T-cell (primary cell): ENCODE measurements at places on chromosomes 6 and 20. TPM values are rescaled to one million over a fixed set of nuclear protein-coding genes. Genes with fewer than 3 reads are reported as not detected.

The DNAH8 gene
- total RNA-seq, result 0.10 TPM

The GCM1 gene
- total RNA-seq, result not detected

The SDC4 gene
- 0.68 TPM for total RNA-seq

The ZSWIM3 gene
- total RNA-seq, result 5.6 TPM

The PKIB gene
- 0.47 TPM for total RNA-seq

The NPBWR2 gene
- total RNA-seq, result not detected

The C6orf52 gene
- total RNA-seq, result 1.5 TPM

The GRM4 gene
- total RNA-seq, result 0.20 TPM

The CST2 gene
- not detected for total RNA-seq

The PTCRA gene
- total RNA-seq, result not detected

The BHLHE23 gene
- total RNA-seq, result not detected

The MTFR2 gene
- 1.3 TPM for total RNA-seq

The CST3 gene
- 9.0 TPM for total RNA-seq

The TMEM217 gene
- total RNA-seq, result 0.22 TPM

The LRRC73 gene
- total RNA-seq, result 0.53 TPM

The HLA-DRB5 gene
- 6.9 TPM for total RNA-seq

The MRPL14 gene
- total RNA-seq, result 24.2 TPM

The PPP1R14C gene
- total RNA-seq, result not detected

- peaks cover 6% of the 10 kb centered on the region for H3K4me1 ChIP-seq
- no peaks in the 10 kb centered on the region for H3K36me3 ChIP-seq
- no peak overlapping the region for H3K27ac ChIP-seq
- no peak for DNase-seq
Observed at GRCh38 chr20:53399083-53399482, 194.6 kb downstream of the ZNF217 start.

DNA sequence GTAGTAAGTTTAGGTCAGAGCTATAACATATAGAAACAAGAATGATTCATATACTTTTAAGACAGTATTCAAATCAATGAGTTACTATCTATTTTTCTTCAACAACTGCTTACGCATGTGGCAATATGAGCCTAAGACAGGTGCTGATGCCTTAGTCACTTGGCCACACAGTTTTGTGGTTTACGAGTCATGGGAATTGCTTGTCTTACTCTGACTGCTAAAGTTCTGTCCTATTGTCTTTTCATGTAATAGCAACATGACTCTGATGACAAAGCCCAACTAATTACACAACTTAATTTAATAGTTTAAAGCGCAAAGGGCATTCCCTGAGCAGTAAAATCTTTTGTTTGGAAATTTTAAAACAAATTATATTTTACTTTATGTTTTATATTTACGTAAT is 159.3 kb upstream of the CENPW start:
- H3K27me3 ChIP-seq, result no peaks in the 10 kb centered on the region
- no peaks in the 10 kb centered on the region for H3K36me3 ChIP-seq
- no peak overlapping the region for H3K27ac ChIP-seq
- no peaks in the 10 kb centered on the region for H3K4me1 ChIP-seq
- no peak for DNase-seq

DNA sequence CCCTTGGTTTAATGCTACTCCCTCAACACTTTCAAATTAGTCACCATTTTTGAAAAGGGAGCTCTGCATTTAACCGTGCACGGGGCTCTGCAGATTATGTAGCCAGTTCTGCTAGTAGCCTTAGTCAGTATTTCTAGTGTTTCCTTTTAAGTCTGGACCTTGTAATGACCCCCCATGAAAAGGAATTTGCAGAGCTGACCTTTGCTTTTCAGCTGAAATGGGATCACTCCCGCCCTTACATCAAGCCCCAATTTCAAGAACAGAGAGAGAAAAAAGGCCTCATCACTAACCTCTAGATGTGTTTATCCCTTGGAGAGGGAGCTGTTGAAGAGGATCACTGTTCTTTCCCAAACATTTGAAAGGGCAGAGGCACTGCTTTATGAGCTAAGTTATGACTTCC is 490.7 kb upstream of the BTBD3 start:
- no peak for DNase-seq
- H3K27me3 ChIP-seq, result no peaks in the 10 kb centered on the region
- H3K27ac ChIP-seq, result no peak overlapping the region
- H3K36me3 ChIP-seq, result no peaks in the 10 kb centered on the region

DNA sequence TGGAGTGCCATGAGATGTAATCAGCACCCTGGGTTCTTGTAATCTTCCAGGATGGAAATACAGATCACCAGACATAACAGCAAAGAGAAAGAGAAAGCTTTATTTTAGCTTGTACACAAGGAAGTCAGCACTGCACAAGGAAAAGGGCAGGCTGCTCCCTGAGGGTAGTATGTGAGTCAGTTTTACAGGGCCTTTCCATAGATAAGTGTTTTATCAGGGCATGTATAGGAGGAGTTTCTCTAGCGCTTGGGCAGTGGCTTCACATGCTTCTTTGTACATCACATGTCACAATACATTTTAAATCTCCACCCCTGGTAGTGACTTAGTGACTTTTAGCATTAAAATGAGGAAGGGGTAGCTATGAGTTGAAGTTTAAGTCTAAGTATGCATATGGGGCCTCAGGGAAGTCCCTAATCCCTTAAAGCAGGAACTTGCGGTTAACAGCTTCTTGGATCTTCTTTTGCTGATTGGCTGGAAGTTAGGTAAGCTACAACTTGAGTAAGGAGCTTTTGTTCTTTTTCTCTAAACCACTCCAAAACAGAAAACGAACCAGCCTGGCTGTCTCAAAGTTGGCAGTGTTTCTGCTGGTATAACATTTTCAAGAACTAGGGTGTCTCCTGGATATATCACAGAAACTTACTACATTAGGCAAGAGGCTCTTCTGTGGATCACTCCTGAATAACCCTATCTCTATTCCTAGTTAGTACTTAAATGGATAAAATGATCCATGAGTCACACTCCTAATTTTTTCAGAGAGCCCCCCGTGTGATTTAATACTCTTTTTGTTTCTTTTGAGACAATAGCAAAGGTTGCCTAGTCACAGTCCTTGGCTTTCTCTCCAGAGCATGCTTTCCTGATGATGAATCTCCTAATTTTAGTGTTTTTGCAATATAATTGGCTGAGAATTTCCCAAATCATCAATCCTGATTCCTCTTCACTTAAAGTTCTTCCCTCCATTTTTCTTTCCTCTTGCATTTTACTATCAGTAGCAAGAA is 60.2 kb downstream of the MRAP2 start:
- H3K4me3 ChIP-seq, result no peak overlapping the region
- H3K27me3 ChIP-seq, result no peaks in the 10 kb centered on the region
- no peak for DNase-seq

- no peak for DNase-seq
- no peaks in the 10 kb centered on the region for H3K36me3 ChIP-seq
- H3K27ac ChIP-seq, result no peak overlapping the region
- H3K4me3 ChIP-seq, result no peak overlapping the region
- H3K27me3 ChIP-seq, result peaks cover 51% of the 10 kb centered on the region
Observed at GRCh38 chr6:106976270-106976669, 1.7 kb upstream of the CD24 start.

GRCh38 chr20:53631909-53632662 is 38.4 kb upstream of the ZNF217 start:
- H3K27ac ChIP-seq, result no peak overlapping the region
- no peak overlapping the region for H3K4me3 ChIP-seq
- no peaks in the 10 kb centered on the region for H3K36me3 ChIP-seq
- no peak for DNase-seq
- peaks cover 10% of the 10 kb centered on the region for H3K4me1 ChIP-seq
- no peaks in the 10 kb centered on the region for H3K27me3 ChIP-seq

GRCh38 chr6:151616091-151616513 is 122.3 kb downstream of the CCDC170 start:
- no peak for DNase-seq
- peaks cover 5% of the 10 kb centered on the region for H3K27me3 ChIP-seq
- no peaks in the 10 kb centered on the region for H3K36me3 ChIP-seq
- H3K4me3 ChIP-seq, result no peak overlapping the region

GRCh38 chr6:78578430-78578829 is 288.9 kb upstream of the IRAK1BP1 start:
- H3K27ac ChIP-seq, result no peak overlapping the region
- H3K4me1 ChIP-seq, result no peaks in the 10 kb centered on the region
- no peaks in the 10 kb centered on the region for H3K36me3 ChIP-seq
- no peaks in the 10 kb centered on the region for H3K27me3 ChIP-seq

- no peak overlapping the region for H3K27ac ChIP-seq
- H3K4me1 ChIP-seq, result no peaks in the 10 kb centered on the region
- no peaks in the 10 kb centered on the region for H3K27me3 ChIP-seq
- H3K36me3 ChIP-seq, result no peaks in the 10 kb centered on the region
- no peak for DNase-seq
Observed at GRCh38 chr20:64133951-64134407, 26.6 kb upstream of the NPBWR2 start.

GRCh38 chr6:95017922-95018321 is 559.4 kb upstream of the MANEA start:
- no peaks in the 10 kb centered on the region for H3K4me1 ChIP-seq
- no peaks in the 10 kb centered on the region for H3K36me3 ChIP-seq
- H3K4me3 ChIP-seq, result no peak overlapping the region
- no peak for DNase-seq

- peaks cover under 1% of the 10 kb centered on the region for H3K27me3 ChIP-seq
- no peak for DNase-seq
- H3K4me3 ChIP-seq, result no peak overlapping the region
- H3K4me1 ChIP-seq, result no peaks in the 10 kb centered on the region
- no peak overlapping the region for H3K27ac ChIP-seq
- no peaks in the 10 kb centered on the region for H3K36me3 ChIP-seq
Observed at GRCh38 chr6:134657751-134658527, 292.0 kb downstream of the ALDH8A1 start.

- H3K4me3 ChIP-seq, result peak overlapping the region; percentile 98
- no peaks in the 10 kb centered on the region for H3K27me3 ChIP-seq
- H3K4me1 ChIP-seq, result peaks cover 6% of the 10 kb centered on the region
Observed at GRCh38 chr6:87473419-87473903, 687 bp downstream of the SLC35A1 start.

GRCh38 chr6:134546962-134547645 is 229.2 kb upstream of the SGK1 start:
- H3K4me3 ChIP-seq, result no peak overlapping the region
- DNase-seq, result no peak
- H3K36me3 ChIP-seq, result no peaks in the 10 kb centered on the region
- H3K27ac ChIP-seq, result no peak overlapping the region
- H3K27me3 ChIP-seq, result no peaks in the 10 kb centered on the region

GRCh38 chr20:63156221-63156671 is 59.7 kb downstream of the YTHDF1 start:
- no peaks in the 10 kb centered on the region for H3K36me3 ChIP-seq
- no peak overlapping the region for H3K27ac ChIP-seq
- H3K4me1 ChIP-seq, result no peaks in the 10 kb centered on the region
- H3K4me3 ChIP-seq, result no peak overlapping the region
- H3K27me3 ChIP-seq, result peaks cover 73% of the 10 kb centered on the region

- H3K4me1 ChIP-seq, result no peaks in the 10 kb centered on the region
- no peak for DNase-seq
- no peak overlapping the region for H3K27ac ChIP-seq
- H3K36me3 ChIP-seq, result peaks cover 22% of the 10 kb centered on the region
- H3K4me3 ChIP-seq, result no peak overlapping the region
- H3K27me3 ChIP-seq, result no peaks in the 10 kb centered on the region
Observed at GRCh38 chr6:35087361-35088280, 53.5 kb downstream of the TCP11 start.

DNA sequence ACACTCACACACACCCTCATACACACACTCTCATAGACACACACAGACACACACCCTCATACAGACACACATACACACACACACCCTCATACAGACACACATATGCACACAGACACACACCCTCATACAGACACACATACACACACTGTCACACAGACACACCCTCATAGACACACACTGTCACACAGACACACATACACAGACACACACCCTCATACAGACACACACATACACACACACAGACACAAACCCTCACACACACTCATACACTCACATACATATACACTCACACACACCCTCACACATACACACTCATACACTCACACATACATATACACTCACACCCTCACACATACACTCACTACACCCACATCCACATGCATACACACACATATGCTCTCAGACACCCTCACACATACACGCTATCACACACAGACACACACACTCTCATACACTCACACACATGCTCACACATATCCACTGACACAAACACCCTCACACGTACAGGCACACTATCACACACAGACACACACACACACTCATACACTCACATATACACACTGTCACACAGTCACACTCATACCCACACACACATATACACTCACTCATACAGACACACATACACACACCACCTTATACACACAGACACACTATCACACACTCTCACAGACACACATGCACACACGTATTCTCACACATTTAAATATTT is 9.1 kb downstream of the ADIG start:
- H3K27ac ChIP-seq, result no peak overlapping the region
- no peak for DNase-seq
- peaks cover 24% of the 10 kb centered on the region for H3K27me3 ChIP-seq
- no peak overlapping the region for H3K4me3 ChIP-seq
- H3K36me3 ChIP-seq, result no peaks in the 10 kb centered on the region
- no peaks in the 10 kb centered on the region for H3K4me1 ChIP-seq

DNA sequence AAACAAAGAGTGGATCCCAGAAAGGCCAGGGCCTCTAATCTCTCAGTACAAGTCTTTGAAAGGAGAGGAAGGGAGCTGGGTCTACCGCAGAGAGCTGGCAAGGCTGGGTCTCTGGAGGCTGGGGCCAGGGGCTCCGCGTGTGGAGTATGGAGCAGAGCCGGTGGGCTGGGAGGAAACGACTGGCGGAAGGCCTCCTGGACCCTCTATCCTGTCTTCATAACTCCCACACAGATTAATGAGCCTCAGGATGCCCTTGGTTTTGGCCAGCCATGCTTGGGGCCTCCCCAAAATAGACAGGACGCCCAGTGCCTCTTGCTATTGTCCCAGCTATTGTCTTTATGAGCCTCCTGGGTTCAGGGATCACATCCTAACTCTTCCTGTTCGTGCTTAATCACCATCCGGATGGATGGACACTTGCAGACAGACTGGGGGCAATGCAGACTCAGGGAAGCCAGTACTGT is 306.4 kb downstream of the DHX35 start:
- H3K27ac ChIP-seq, result no peak overlapping the region
- no peaks in the 10 kb centered on the region for H3K4me1 ChIP-seq
- no peak overlapping the region for H3K4me3 ChIP-seq
- H3K36me3 ChIP-seq, result no peaks in the 10 kb centered on the region
- DNase-seq, result no peak
- peaks cover 7% of the 10 kb centered on the region for H3K27me3 ChIP-seq

- H3K4me1 ChIP-seq, result no peaks in the 10 kb centered on the region
- no peak overlapping the region for H3K4me3 ChIP-seq
- H3K27ac ChIP-seq, result no peak overlapping the region
- no peaks in the 10 kb centered on the region for H3K36me3 ChIP-seq
Observed at GRCh38 chr6:17130786-17131185, 28.9 kb downstream of the STMND1 start.
